ENCODE measurements at places on chromosomes 2 and 18.

- peak; percentile 97 for DNase-seq
These were observed 22.2 kb downstream of the NFE2L2 start for GRCh38 chr2:177242121-177242987.

GRCh38 chr2:120805011-120805410 lies 69.3 kb downstream of the GLI2 start:
- DNase-seq, result no peak

- no peak for DNase-seq
These were observed 1679.0 kb downstream of the SUCLG1 start for GRCh38 chr2:82780050-82780449.

GRCh38 chr2:224723586-224724217 lies 7.5 kb upstream of the CCDC195 start:
- peak; percentile 31 for DNase-seq

GRCh38 chr2:177348118-177348654 lies 44.4 kb upstream of the AGPS start:
- no peak for DNase-seq

- peak; percentile 78 for DNase-seq
These were observed 68.4 kb downstream of the POLR1A start for GRCh38 chr2:86037141-86037794.

DNA sequence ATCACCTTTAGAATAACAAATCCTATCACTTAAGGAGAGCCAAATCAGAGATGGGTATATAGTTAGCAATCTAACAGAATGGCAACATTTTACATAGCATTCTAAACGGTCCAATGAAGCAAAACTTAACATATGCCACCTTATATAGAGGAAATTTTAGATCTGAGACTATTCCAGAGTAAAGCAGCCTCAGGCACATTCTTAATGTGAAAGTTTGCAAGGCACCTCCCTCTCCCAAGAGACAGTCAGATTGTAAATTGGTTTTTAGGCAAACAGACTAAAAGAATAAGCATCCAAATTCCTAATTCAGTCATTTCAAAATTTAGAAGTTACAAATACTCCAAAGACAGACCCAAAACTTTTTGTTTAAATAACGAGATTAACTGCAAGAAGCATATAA lies 292.9 kb downstream of the STK39 start:
- DNase-seq, result no peak

- no peak for DNase-seq
These were observed 29.2 kb upstream of the ZDBF2 start for GRCh38 chr2:206245265-206245672.

DNA sequence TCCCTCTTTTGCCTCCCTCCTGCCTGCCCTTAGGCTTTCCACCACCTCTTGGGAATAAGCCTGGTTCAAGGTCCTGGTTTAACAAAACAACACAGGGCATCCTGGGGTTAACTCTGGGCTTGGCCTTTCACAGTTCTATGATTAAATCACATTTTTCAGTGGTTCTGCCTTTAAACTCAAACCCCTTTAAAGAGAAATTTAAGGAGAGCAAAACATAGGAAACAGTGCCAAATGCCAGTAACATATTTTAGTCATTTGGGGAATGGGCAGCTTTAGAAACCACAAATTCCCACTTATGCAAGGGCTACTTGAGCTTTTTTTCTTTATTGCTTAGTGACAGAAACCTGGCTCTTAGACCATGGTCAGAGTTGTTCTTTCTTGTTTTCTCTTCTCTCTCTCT lies 112.2 kb upstream of the FZD5 start:
- peak; percentile 30 for DNase-seq

- DNase-seq, result peak; percentile 76
These were observed 203.5 kb upstream of the TWIST2 start for GRCh38 chr2:238644095-238645081.

DNA sequence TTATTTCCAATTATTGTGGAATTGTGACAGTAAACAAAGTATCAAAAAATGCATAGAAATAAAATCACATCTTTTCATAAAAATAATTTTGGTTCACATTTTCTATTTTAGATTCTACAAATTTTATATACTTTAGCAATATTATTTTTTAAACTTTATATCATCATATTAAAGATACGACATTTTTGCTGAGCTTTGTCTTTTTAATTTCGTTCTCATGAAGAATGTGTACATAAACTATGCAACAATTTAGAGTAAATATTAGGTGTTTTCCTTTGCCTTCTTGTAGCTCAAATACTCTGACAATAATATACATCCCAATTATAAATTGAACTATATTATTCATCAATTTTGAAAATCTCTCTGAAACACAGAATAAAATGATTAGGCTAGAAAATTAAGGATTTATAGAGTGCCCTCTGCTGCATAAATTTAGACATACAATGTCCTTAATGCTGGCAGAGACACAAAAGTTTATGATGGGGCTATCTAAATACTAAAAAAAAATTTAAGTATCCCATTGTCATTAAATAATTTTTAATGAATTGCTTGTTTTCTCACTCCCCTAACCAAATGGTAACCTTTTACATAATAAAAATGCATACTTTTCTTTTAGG lies 45.7 kb downstream of the CCDC102B start:
- DNase-seq, result peak; percentile 6

DNA sequence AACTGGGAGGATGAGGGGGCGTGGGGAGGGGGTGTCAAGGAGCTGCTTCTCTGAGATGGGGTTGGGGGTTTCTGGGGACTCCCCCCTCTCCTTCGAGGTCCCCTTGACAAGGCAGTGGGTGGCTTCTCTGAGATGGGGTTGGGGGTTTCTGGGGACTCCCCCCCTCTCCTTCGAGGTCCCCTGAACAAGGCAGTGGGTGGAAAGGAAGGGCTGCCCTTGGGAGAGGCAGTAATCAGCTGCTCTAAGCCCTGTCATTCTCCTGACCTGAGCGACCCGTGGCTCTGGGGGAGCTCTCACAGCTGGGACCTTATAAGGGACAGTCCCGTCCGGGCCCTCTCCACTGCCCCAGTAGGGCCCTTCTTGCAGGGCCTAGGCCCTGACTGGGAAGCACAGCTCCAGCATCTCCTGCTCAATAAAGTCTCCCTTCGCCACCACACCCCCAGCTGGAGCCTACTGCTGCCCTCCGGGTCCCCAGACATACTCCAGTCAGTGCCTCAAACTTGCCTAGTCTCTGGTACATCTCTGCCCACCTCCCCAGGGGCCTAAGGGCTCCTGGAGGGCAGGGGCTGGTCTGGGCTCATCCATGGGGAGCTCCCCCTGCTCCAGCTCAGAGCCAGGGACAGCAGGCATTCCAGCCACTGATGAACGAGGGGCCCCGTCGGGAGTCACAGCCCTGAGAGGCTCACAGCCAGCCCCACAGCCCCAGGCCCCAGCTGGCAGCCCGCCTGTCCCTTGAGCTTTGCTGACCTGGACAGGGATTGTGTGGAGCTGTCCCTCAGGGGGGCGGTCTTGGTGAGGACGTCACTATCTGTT lies 2.8 kb downstream of the GAREM2 start:
- DNase-seq, result no peak

DNA sequence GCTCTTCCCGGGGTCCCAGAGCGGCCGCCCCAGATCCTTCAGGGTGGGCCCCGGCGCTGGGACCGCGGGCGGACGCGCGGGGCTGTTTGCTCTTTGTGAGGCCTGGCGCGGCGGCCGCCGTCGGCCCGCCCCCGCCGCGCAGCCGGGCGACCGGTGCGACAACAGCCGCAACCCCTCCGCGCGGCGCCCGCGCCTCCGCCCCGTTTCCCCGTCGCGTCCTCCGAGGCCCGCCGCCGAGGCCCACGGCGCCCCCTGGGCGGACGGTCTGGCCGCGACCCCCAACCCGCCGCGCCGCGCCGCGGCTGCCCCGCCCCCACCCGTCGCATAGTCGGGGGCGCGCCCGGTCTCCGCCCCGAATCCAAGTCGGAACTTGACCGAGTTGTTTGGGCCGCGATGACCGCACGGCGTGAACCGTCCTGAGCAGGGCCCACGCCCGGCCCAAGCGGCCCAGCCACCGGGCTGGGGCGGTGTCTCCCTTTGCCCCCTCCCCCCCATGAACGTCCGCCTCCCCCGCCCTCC lies 448 bp downstream of the YPEL5 start:
- peak; percentile 18 for DNase-seq

- DNase-seq, result peak; percentile 40
These were observed 98.1 kb downstream of the CRIM1 start for GRCh38 chr2:36453652-36454051.

DNA sequence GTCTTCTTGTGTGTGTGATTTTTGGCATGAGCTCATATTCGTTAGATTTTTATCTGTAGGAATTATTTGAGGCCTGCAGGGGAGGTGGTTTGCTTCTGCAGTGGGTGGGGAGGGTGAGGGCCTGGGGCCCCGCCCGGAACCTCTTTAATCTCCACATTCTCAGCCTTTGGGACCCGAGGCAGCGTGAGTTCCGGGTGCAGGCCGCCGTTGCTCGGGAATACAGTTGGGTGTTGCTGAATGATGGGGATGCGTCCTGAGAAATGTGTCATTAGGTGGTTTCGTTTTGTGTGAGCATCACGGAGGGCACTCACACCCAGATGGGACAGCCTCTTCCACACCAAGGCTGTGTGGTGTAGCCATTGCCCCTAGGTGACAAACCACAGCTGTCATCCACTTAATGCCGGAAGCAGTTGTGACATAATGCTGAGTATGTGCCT lies 13.7 kb upstream of the GAL3ST2 start:
- DNase-seq, result no peak

- DNase-seq, result no peak
These were observed 99.9 kb downstream of the RBBP8 start for GRCh38 chr18:23033056-23033455.

DNA sequence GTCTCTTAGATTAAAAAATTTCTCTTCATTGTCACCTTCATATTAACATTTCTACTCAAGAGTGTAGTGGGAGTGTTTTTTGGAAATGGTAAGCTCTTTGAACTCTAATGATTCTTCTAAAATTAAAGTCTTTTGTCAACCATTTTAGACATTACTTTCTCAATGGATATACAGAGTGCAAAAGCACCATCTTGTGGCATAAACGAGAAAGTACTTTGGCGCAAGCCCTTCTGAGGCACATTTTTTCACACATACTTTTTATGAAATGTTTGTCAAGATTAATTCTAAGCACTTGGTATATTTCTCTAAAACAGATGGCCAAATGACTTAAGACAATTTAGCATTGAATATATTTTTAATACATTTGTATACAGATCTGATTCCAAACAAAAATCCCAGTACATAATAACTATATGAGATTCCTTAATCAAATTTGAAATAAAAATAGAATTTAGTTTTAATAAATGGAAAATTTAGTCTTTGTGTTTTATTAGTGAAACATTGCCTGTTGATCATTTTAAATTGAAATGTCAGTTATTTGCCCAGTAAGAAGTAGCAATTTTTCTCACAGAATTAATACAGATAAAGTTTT lies 63.3 kb upstream of the GALNT5 start:
- DNase-seq, result peak; percentile 74

- peak; percentile 56 for DNase-seq
These were observed 137.7 kb upstream of the PKDCC start for GRCh38 chr2:41910126-41910525.

- peak; percentile 60 for DNase-seq
These were observed 47.1 kb upstream of the CCDC150 start for GRCh38 chr2:196592331-196592910.

GRCh38 chr18:24790347-24790746 lies 329.9 kb downstream of the HRH4 start:
- DNase-seq, result no peak

- DNase-seq, result no peak
These were observed 72.6 kb downstream of the EMX1 start for GRCh38 chr2:72989770-72990556.

DNA sequence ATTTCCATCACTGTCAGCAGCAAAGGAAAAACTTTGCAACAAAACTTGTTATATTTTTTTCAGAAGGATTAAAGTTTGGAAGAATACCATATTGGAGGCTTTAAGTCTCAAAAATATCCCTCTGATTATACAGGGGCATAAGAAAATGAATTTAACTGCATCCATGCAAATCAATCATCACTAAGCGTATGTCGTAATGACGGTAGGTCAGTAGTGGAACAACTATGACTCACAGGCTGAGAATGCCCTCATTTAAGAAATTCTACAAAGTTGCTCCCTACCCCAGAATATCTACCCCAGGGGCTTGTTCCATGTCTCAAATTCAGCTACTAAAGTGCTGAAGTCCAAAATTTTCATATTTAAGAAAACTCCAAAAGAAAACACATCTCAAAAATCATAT lies 12.5 kb upstream of the NAB1 start:
- peak; percentile 59 for DNase-seq

DNA sequence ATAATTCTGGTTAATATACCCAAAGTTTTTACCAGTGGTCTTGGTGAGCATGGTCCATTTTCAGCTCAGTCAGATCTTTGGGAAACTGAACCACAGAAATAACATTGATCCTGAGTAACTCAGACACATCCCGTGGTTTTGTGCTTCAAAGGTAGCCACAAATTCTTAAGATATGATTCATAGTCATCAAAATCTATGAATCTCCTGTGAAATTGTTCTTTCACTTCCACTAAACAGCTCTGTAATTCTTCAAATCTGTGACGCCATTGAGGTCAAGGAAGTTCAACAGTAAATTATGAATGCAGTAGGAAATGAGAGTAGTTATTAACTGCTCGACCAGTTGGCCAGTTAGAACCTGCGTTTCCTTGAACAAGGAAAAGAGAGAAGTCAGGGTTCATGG lies 147.3 kb downstream of the IRS1 start:
- DNase-seq, result peak; percentile 99

GRCh38 chr18:74310411-74310810 lies 5.2 kb upstream of the C18orf63 start:
- peak; percentile 32 for DNase-seq

- no peak for DNase-seq
These were observed 909 bp downstream of the ATP6V1C2 start for GRCh38 chr2:10722252-10722825.

GRCh38 chr2:111624411-111625156 lies 259.4 kb downstream of the ANAPC1 start:
- peak; percentile 25 for DNase-seq

- peak; percentile 66 for DNase-seq
These were observed 20.8 kb upstream of the MLPH start for GRCh38 chr2:237466211-237466610.

- DNase-seq, result no peak
These were observed 157.9 kb upstream of the DDX18 start for GRCh38 chr2:117656546-117656945.

DNA sequence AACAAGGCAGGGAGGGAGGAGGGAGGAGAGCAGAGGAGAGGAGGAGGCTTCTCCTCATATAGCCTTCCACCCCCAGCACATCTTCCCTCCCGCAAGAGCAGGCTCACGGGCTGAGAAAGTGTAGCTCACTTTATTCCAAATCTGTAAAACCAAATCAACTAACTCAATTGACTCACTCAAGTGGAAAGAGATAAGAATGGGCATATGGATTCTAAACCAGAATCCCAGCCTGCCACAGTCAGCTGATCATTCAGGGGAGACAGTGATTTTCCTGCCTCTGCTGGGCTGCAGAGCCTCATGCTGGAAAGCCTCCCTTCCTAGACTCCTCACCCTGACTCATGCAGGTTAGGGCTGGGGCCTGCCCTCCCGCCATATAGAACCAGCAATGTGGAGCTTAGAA lies 4.2 kb upstream of the TWSG1 start:
- no peak for DNase-seq

DNA sequence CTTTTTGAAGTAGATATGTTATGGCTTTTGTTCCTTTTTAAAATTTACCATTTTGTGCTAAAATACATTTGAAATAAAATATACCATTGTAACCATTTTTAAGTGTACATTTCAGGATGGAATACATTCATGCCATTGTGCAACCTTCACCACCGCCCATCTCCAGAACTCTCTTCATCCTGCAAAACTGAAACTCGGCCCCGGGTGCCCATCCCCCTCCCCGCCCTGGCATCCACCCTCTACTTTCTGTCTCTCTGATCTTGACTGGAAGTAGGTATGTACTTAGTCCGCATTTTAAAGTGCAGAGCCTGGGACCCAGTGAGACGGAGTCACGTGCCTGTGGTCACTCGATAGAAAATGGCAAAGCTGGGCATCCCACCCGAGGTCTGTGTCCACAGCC lies 45.6 kb downstream of the DIPK1C start:
- DNase-seq, result no peak

GRCh38 chr2:212523756-212524155 lies 14.8 kb downstream of the ERBB4 start:
- no peak for DNase-seq

Data from astrocyte of the spinal cord (primary cell).